Activated CD4-positive, alpha-beta T cell treated with anti-CD3 and anti-CD28 coated beads for 48 hours (primary cell): ENCODE measurements at places on chromosomes 4 and X.

GRCh38 chr4:62928483-62928882 is 1480.8 kb downstream of the TECRL start:
- DNase-seq = no peak

GRCh38 chr4:45072981-45073380 is 346.6 kb upstream of the GNPDA2 start:
- DNase-seq = no peak

- DNase-seq = no peak
Measured at GRCh38 chrX:45001048-45001447, 128.1 kb downstream of the KDM6A start.

- no peak for DNase-seq
Measured at GRCh38 chr4:26284536-26284935, 36.3 kb upstream of the RBPJ start.

- no peak for DNase-seq
Measured at GRCh38 chrX:130190801-130191200, 19.0 kb downstream of the RAB33A start.

DNA sequence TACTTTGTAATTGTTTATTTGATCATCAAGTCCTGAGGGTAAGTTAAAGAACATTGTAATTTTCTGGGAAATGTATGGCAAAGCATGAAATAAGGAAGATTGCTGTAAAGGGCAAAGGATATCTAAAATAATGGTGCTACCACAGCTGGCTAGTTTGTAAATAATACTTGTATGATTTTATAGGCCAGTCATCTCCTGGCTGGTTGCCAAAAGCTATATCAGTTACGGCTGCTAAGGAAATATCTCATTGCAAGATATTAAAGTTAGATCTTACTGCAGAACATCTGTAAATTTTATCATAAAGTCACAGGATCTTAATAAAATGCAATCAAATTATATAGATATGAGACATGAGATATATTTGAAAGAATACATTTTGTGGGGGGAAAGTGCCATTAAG is 150.8 kb upstream of the CXCL13 start:
- no peak for DNase-seq

DNA sequence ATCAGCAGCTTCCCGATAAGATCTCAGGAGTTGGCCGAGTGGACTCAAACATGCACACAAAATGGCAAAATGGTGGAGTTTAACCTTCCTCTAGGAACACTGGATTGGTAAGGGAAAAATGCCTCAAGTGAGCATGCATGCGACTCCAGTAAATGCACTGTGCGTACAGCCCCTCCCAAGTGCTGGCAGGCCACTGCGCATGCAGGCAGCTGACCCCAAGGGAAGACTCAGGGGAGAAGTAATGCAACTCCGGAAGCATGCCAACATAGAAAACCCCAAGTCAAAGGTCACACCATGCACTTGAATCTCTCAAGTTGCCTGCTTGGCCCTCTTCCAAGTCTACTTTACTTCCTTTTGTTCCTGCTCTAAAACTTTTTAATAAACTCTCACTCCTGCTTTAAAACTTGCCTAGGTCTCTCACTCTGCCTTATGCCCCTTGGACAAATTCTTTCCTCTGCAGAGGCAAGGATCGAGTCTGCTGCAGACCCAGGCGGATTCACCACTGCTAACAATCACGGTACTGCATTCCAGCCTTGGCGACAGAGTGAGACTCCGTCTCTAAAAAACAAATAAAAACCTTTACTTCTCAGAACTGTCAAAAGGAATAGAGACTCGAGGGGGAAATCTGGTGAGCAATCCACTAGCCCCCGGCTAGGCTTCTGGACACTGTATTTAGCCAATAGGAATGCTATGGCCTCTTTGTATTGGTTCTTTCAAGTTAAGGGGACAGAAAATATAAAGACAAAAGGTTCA is 33.5 kb downstream of the NYX start:
- DNase-seq = no peak

GRCh38 chrX:105758754-105759153 is 63.6 kb upstream of the NRK start:
- DNase-seq = no peak

GRCh38 chr4:105306158-105306781 is 159.6 kb downstream of the TET2 start:
- peak; percentile 72 for DNase-seq
